ENCODE measurements at places on chromosomes 7 and 10. TPM values are rescaled to one million over a fixed set of nuclear protein-coding genes. Genes with fewer than 3 reads are reported as not detected.

DNA sequence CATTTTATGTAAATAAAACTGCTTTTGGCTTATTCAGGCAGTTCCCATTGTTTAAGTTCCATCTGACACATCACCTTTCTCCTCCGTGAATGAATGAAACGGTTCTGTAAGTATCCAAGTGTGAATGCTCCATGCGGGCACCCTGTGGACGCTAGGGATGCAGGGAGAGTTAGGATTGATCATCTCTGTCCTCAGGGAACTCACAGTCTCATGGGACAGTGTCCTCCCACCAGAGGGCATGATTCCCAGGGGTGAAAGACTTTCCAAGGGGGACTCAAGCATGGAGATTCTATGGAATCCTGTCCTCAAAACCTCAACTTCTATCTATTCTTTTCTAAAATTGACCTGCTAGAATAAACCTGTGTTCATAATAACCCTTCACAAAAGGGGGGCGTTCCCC, 98.8 kb downstream of the HECW1 start:
- DNase-seq = no peak

- no peak for DNase-seq
Observed at GRCh38 chr10:60042914-60043313, 136.6 kb upstream of the CCDC6 start.

GRCh38 chr10:101812606-101813005, 5.6 kb downstream of the OGA start:
- DNase-seq = no peak

DNA sequence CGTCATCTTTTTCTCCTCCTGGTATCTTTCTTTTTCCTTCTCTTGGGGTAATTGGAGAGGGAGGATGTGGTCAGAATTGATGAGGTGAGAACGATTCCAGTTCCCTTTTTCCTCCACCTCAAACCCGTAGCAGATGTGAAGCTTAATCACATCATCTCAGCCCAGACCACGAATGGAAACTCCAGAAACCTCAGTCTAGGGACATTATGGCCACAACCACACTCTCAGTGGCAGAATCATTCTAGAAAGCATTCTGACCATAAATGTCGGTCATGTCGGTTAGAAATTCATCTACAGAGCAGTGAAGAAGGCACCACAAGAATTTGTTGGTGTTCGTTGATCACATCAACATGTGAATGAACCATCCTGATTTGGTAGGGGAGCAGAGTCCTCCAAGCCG, 78.7 kb downstream of the GATA3 start:
- no peak for DNase-seq

GRCh38 chr7:156074982-156075615, 262.8 kb upstream of the SHH start:
- DNase-seq = no peak

UPK3BL2 gene
- 3.1 TPM for total RNA-seq

VWA2 gene
- total RNA-seq = 0.13 TPM
